ENCODE measurements at places on chromosomes 5 and 9. TPM values are rescaled to one million over a fixed set of nuclear protein-coding genes. Genes with fewer than 3 reads are reported as not detected.
A peak's percentile ranks its signal among the peaks of the same experiment; 100 is the strongest.

DNA sequence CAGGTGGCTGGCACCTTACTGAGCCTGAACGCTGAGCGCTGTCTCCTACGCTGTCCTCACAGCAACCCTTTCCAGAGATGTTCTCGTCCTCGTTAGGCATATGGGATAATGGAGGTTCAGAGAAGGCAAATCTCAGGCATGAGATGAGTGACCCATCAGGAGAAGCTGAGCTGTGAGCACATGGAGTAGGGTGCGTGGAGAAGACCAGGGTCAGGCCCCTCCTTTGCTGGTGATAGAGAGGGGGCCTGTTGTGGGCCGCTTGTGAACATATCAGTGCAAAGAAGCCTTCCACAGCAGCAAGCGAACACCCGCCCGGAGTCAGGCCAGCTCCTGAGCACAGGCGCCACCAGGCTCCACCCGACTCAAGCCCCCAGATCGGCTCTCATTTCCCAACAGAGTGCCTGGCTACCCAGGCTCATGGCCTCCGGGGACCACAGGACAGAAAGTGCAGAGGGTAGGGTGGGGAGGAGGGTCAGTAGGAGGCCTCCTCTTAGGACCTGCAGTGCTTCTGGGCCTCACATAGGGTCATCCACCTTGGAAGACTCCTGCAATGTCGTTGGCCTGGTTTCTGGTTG lies 15.0 kb upstream of the TIFAB start:
- DNase-seq, result no peak

GRCh38 chr9:72888067-72888466 lies 64.8 kb downstream of the ALDH1A1 start:
- no peak for DNase-seq

- no peak for DNase-seq
These were observed 53.3 kb downstream of the RAPGEF6 start for GRCh38 chr5:131581702-131582101.

DNA sequence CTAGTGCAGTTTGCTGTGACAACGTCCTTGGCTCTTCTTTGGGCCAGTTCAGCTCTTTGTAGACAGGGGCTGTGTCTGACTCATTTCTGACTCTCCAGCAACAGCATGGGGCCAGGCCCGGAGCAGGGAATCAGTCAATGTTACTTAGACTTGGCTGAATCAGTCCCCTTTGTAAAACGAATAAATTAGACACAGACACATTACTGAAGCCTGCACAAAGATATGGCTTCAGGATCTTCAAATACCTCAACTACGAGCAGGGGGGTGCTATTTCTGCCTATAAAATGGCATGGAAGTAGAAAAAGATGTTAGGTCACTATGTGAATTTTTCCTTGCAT lies 204.7 kb downstream of the TTLL11 start:
- peak; percentile 78 for DNase-seq

- no peak for DNase-seq
These were observed 74.8 kb downstream of the PSMB7 start for GRCh38 chr9:124340219-124341069.

DNA sequence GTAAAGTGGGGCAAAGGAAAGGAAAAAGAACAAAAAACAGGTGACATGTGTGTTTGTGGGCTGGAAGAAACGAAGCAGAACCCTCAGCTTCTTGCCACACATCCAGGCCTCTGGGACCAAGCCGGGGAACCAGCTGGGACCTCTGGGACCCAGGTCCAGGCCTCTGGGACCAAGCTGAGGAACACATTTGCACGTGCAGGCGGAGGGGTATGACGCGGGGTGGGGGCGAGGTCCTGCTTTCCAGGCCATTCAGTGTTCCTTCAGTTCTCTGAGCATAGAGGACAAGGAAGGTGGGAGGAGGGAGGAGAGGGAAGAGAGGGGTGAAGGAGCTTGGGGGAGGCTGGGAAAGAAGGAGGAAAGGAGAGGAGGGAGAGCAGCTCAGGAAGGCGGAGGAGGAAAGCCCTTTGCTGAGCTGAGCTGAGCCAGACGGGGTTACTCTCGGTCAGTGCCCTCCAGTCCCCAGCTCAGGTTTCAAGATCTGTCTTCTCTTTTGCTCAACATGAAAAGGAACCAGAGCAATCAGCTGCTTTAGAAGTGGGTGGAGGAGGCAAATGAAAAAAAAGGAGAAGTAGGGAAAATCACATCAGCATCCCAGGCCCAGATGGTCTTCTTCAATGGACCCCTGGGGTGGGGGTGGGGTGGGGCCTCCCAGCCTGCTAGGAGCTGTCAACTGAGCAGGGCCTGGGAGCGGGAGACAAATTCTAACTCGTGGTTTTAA lies 59.1 kb downstream of the ABCA1 start:
- peak; percentile 89 for DNase-seq

DNA sequence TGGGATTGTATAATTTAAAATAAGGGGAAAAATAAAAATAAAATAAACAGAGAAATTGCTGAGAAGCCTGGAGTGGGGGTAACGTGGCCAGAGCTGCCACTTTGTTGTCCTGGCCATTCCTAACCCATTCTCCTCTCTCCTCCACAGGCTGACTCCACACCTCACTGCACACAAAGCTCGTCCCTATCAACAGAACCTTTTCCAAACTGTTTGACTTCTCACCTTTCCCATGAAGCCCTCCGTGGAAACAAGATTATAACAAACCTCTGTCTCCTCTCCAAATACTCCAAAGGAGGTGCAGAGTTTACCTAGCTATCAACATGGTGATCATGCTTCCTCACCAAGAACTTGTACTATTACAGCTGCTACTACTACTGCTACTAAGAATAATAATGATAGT lies 151.1 kb downstream of the GLIS3 start:
- no peak for DNase-seq

The RICTOR gene
- total RNA-seq, result 17.3 TPM

GRCh38 chr9:109600142-109600541 lies 102.0 kb upstream of the PTPN3 start:
- peak; percentile 81 for DNase-seq
